Activated CD4-positive, alpha-beta T cell treated with anti-CD3 and anti-CD28 coated beads for 1 hour (primary cell): ENCODE measurements at places on chromosomes 12 and 14.

DNA sequence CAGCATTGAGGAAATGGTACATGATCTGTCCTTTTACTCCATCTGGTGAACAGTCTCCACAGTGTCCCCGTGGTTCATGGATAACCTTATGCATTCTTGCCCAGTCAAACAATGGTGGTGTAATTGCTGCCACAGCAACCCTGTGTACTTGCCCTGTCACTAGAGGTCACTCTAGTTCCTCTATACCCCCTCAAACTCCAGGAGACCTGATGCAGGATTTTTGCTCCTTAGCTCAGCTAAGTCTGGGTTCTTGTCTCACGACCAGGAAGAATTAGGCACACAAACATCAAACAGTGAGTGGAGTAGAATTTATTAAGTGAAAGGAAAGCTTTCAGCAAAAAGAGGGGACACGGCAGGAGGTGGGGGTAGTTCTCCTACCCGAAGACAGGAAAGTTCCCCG is 24.7 kb upstream of the EEA1 start:
- no peak for DNase-seq

GRCh38 chr12:77608271-77608824 is 222.3 kb upstream of the NAV3 start:
- no peak for DNase-seq

DNA sequence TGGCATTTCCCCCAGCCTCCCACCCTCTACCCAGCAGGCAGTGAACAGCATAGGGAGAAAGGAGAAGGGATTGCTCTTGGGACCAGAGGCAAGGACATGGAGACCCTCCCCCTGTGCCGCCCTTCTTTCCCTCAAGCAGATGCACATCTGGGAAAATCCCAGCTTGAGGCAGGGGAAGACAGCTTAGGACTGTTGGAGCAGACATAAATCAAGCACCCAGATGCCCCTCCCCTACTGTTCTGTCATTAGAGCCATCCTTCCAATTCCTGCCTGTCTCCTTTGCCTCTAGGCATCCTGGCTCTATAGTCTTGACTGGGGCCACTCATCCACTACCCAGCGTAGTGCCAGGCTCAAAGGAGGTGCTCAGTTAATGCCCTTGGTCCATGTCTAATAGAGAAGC is 7.5 kb upstream of the CISTR start:
- DNase-seq, result no peak

DNA sequence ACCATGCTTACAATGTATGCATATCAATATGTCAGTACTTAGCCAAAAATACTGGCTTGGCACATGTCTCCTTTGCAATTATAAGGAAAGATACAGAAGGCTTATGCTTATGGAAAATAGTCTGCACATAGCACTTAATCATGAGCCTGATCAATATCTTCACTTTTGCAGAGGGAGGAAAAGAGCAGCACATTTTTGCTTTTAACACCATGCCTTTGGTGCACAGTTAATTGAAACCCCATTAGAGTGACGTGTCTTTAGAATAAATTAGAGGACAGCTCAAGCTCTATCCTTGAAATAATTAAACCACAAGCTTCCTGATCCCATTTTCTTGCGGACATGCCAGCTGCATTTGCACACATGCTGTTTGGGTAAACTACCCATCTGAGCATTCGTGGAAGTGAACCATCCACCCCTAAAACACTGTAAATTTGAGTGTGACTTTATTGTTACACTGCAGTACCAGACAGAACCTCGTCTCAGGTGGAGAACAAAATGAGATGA is 839.9 kb upstream of the MGAT4C start:
- no peak for DNase-seq

DNA sequence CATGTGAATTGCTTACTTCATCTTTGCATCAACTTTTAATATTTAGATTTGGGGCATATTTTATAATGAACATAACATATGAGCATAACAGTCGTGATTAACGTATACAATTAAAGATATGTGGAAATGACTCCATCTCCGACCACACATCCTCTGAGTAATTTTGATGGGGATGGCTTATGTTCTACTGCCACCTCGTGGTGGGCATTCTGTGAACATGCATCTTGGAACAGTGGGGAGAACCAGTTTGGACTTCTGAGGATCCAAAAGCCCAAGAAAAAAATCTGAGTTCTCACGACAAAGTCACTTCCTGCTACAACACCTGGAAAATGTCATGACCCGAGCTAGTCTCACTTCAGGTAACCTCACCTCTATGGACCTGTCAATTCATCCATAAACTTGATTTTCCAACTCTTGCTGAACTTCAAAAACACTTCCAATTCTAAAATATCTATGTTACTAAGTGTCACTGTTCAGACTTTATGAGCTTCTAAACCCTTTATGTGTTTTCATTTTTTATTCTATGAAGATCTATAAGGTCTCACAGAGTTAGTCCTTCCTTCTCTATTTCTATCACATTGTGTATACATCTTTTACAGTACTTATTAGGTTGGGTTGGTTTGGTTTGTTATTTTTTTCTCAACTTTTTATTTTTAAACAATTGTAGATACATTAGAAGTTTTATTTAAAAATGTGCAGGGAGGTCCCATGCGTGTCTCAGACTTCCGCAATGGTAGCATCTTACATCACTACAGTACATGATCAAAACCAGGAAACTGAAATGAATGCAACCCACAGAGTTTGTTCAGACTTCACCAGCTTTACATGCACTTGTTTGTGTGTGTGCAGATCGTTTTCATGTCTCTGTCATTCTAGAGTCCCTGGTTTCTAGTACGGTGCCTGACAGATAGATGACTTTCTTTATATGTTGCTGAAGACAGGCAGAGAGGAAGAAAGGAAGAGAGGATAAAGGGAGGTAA is 38.2 kb upstream of the STAB2 start:
- peak; percentile 59 for DNase-seq

DNA sequence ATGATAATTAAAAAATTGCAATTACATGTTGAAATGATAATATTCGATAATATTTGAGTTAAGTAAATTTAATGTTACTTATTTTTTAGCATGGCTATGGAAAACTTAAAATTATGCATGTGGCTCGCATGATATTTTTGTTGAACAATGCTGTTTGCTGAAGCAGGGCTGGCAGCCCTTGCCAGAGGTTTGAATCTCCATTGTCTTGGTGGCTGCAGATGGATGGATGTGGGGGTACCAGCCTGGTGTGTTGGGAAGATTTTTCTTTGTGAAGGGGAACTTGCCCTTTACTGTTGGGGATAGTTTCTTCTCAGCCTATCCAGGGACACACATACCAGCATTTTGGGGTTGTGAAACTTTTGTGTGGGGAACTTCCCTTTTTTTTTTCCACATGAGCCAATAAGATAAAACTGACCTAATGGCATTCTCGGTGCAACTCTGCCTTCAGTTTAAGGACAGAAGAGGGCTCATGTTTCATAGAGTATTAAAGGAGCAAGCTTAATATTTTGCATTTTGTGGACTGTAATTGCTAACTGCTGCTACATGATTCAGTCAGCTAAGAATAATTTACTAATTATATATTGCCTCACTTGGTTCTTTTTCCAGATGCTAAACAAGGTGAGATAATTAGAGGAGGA is 8.8 kb downstream of the RASSF3 start:
- DNase-seq, result no peak

- peak; percentile 55 for DNase-seq
Measured at GRCh38 chr14:61444215-61444768, 122.9 kb downstream of the PRKCH start.

DNA sequence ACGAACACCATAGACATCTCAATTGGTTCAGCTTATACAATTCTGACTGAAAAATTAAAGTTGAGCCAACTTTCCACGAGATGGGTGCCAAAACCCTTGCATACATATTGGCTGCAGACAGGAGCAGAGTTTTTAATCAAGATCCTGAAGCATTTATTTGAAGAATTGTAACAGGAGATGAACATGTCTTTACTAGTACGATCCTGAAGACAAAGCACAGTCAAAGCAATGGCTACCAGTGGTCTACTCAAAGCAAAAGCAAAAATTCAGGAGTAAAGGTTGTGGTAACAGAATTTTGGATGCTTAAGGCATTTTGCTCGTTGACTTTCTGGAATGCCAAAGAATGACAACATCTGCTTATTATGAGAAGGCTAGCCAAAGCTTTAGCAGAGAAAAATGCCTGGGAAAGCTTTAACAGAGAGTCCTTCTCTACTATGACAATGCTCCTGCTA is 20.7 kb downstream of the ZDHHC17 start:
- no peak for DNase-seq

- DNase-seq, result no peak
Measured at GRCh38 chr12:108352591-108352990, 13.5 kb upstream of the CMKLR1 start.

GRCh38 chr14:72084935-72085334 is 152.7 kb downstream of the RGS6 start:
- DNase-seq, result no peak

DNA sequence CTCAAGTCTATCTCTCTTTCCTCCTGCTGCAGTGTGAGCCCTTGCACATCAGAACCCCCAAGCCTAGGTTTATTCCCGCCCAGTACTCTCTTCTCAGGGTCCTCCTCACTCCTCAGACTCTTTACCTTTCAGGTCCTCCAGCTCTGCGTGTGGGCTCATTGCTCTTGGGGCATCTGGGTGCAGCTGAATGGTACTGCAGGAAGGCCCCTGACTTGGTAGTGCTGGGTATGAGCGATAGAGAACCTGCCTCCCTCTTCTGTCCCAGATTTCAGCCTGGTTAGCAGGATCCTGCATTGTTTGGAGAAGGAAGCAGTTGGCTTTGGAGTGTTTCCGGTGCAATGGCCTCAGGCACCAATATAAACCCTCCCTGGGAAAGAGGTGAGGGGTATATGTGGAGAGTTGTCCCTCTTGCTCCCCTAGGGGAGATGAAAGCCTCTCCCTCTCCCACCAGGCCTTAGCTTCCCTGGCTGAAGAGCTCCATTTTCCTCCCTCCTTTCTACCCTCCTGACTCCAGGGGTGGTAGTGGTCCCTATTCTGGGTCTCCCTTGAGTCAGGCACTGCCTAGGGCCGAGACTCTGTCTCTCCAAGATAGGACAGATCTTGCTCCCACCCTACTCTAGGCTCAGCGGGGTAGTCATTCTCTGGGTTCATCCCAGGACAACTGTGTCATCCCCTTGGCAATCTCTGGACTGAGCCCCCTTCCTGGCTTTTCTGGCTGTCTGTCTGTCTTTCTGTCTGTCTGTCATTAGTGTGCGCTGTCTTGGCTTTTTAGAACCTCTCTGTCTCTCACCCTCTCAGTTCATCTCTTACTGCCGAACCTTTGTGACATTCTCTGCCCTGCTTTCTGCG is 3.8 kb downstream of the LRP1 start:
- DNase-seq, result no peak

DNA sequence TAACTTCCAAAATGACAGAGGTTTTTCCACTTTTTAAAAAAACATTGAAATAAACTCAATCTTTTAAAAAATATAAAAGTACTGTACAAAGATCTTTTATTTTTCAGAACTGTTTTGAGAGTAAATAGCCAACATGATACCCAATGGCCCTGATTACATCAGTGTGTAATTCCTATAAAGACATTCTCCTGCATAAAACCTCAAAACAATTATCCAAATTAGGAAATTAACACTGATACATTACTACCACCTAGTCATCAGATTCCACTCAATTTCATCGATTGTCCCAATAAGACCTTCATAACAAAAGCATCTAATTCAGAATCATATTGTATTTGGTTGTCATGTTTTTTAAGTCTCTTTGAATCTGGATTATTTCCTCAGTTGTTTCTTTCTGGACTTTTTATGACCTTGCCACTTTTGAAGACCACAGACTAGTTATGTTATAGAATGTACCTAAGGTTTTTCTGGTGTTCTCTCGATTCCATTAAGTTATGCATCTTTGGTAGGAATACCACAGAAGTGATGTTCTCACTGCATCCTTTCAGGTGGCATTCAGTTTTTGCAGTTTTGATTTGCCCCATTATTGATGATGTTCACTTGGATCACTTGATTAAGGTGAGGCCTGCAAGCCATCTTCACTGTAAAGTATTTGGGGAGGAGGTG is 4.0 kb upstream of the YEATS4 start:
- DNase-seq, result no peak

GRCh38 chr14:58846682-58847465 is 209.1 kb downstream of the DACT1 start:
- DNase-seq, result no peak

GRCh38 chr14:60561845-60562746 is 53.1 kb downstream of the SIX6 start:
- DNase-seq, result no peak

GRCh38 chr12:132710043-132710404 is 618 bp upstream of the PGAM5 start:
- DNase-seq, result no peak

DNA sequence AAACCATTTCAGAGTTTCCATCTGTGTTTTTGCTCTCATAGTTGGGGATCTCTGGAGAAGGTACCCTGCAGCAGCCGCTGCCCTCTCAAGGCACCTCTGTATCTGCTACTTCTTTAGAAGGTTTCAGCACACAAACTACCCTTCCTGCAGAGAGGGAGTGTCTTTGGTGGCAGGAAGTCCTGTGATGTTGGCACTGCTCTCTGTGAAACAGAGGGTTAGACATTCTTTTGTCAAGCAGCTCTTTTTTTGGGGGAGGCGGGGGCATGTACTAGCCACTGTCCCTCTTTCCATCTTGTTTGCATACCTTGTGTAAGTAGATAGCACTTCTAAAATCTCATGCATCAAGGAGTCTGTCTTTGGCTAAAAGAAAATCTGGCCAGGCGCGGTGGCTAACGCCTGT is 352.6 kb downstream of the BMP4 start:
- no peak for DNase-seq

- no peak for DNase-seq
Measured at GRCh38 chr12:12790956-12791355, 5.5 kb downstream of the APOLD1 start.

DNA sequence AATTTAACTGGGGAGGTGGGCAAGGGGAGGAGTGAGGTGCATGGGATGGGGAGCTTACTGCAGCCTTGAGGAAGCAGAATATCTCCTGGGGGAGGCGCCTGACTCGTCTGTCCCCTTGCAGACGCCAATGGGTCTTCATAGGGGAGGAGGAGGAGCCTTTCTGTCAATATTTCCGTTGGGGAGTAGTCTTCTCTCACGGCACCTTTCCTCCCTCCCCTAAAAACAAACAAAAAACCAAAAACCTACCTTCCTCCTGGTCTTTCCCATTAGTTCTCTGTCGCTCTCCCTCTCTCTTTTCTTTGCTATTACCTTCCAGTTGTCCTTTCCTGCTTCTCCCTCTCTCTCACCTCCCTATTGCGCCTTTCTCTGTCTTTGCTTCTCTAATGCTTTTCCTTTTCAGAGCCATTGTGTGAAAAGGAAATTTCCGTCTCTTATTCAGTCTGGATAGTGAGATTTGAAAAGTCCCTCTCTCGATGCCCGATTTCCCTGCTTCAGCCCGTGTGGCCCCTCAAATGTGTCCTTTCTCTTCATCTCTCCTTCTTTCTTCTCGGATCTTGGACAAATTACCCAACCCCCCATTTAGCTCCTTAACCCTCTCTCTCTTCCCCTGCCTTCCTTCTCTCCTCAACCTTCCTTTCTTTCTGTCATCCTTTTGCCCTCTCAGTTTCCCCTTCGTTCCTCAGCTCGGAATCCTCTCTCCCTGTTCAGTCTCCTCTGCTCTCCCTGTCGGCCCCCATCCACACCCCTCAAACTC is 5.9 kb downstream of the GPR84 start:
- no peak for DNase-seq

GRCh38 chr12:93667672-93668071 is 9.5 kb upstream of the CRADD start:
- no peak for DNase-seq

- DNase-seq, result no peak
Measured at GRCh38 chr12:97940629-97941028, 478.0 kb downstream of the RMST start.
